ENCODE measurements at places on chromosomes 2 and 18.

- peak; percentile 46 for DNase-seq
Measured at GRCh38 chr2:197803033-197803444, 1.4 kb upstream of the PLCL1 start.

- DNase-seq = no peak
Measured at GRCh38 chr2:235350234-235350633, 143.6 kb upstream of the AGAP1 start.

DNA sequence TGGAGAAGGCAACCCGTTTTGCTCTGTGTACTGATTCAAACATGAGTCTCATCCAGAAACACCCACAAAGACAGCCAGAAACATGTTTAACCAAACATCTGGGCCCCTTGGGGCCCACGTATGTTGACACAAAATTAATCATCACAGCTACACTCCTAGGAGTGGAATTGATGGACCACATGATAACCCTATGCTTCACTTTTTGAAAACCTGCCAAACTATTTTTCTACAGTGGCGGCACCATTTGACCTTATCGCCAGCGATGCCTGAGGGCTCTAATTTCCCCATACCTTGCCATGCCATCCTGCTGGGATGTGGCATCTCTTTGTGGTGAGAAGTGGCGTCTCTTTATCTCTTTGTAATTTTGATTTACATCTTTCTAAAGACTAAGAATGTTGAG, 38.5 kb downstream of the PSMG2 start:
- DNase-seq = peak; percentile 59

- no peak for DNase-seq
Measured at GRCh38 chr2:39546937-39547336, 109.9 kb upstream of the MAP4K3 start.

DNA sequence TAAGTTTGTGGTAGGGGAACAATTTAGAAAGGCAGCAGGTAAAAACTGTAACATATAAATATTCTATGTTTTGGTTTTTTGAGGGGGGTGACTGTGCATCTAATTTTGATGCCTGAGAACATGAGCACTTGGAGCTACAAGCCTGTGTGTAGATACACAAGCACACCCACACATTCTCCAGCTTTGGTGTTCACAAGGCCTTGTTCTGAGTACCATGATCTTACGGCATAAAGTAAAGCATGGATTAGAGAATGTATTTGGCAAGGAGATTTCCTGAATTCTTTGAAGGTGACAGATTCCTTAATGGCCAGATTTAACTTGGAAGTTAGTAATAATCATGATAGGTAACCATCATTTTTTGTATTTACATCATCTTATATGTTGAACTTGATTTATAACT, 42.7 kb downstream of the MAP3K20 start:
- DNase-seq = no peak

- DNase-seq = peak; percentile 85
Measured at GRCh38 chr18:43805646-43806194, 528.4 kb upstream of the SYT4 start.

- DNase-seq = no peak
Measured at GRCh38 chr2:98547092-98547790, 61.1 kb downstream of the COA5 start.

DNA sequence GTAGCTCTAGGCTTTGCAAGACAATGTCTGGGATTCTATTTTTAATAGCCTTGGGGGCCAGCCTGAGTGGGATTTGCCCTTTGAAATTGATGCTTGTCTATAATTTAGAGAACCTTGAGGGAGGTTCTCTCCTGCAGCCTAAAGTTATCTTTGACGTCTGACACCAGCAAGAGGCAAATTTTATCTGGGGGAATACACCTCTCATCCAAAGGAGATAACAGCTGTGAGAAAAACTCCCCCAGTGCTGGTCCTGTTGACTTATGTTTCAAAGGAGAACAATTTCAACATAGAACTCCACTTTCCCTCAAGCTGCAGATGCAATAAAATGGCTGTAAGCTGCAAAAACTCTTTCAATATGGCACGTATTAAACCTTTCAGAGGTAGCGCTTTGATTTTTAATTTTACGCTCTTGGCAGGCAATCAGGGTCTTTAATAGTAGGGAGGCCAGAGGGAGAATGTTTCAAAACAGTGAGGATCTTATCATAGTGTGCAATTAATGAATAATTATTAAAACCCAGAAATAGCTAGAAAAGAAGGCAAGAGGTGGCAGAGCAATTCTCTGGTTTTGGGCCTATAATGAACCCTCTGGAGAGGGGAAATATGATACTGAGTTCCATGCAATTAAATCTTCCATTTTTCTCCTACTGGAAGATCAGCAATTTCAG, 62.4 kb downstream of the LYPD1 start:
- DNase-seq = peak; percentile 69

- no peak for DNase-seq
Measured at GRCh38 chr2:41913311-41913710, 134.5 kb upstream of the PKDCC start.

DNA sequence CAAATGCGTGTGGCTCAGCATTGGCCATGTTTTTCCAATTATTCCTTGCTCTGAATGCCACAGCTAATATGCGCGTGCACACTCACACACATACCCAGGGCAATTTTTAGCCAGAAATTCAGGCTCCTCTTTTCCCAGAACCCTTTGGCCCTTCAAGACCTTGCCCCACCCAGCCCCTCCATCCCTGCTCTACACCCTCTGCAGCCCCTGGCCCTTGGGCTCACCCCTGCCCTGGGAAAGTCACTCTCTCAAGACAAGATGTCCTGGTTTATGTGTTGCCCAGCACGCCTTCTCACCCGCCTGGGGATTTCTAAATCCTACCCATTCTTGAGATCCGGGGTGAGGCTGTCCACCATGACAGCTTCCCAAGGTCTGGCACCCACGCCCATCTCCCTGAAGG, 319.7 kb downstream of the CYP26B1 start:
- DNase-seq = no peak

DNA sequence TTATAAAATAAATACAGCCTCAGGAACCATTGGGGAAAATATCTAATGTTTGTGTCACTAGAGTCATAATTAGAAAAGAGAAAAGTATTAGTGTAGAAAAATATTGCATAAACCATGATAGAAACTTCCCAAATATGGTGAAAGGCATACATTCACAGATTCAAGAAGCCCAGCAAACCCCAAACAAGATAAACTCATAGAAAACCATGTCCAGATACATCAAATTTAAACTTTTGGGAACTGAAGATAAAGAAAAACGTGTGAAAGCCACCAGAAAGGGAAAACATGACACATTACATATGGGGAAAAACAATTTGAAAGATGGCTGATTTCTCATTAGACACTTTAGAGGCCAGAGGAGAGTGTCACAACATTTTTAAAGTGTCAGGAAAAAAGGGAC, 236.5 kb upstream of the FN1 start:
- DNase-seq = no peak

GRCh38 chr2:118177318-118177717, 89.0 kb downstream of the INSIG2 start:
- no peak for DNase-seq

- no peak for DNase-seq
Measured at GRCh38 chr2:85867556-85868292, 21.1 kb downstream of the ST3GAL5 start.

GRCh38 chr2:104852090-104852666, 1.7 kb upstream of the POU3F3 start:
- peak; percentile 50 for DNase-seq

- DNase-seq = no peak
Measured at GRCh38 chr2:151482171-151482725, 72.5 kb downstream of the RIF1 start.

DNA sequence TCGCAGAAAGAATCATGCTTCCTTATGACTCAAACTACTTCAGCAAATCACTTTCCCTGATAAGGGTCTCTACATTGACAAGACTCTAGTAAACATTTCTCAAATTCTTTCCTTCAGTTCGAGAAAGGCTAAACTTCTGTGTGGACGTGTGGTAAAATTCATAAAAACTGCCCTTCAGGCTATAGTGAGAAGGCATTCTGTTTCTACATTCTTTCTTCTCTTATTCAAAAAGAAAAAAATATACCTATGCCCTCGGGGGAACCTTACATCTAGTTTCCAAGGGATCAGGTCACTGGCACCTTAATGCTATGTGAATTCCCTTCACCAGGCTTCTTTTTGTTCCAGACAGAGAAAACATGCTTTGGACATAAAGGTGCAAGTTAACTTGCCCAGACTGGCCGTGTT, 4.9 kb downstream of the VIT start:
- DNase-seq = no peak

DNA sequence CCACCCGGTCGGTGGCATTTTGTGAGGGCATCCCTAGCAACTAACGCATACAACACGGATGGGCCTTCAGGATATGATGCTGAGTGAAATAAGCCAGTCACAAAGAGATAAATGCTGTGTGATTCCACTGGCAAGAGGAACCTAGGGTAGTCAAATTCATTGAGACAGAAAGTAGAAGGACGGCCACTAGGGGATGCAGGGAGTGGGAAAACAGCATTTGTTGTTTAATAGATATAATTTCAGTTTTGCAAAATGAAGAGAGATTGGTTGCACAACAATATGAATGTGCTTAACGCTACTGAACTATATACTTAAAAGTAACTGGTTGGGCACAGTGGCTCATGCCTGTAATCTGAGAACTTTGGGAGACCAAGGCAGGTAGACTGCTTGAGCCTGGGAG, 112.9 kb downstream of the AFF3 start:
- no peak for DNase-seq

- no peak for DNase-seq
Measured at GRCh38 chr18:64436111-64436510, 287.2 kb upstream of the LINC00305 start.

- DNase-seq = no peak
Measured at GRCh38 chr2:200795028-200795440, 16.7 kb upstream of the BZW1 start.

All from NCI-H1105 treated with DMSO at 0.1 percent for 48 hours (cell line).